ENCODE measurements at places on chromosomes 13 and 19.
A peak's percentile ranks its signal among the peaks of the same experiment; 100 is the strongest.

DNA sequence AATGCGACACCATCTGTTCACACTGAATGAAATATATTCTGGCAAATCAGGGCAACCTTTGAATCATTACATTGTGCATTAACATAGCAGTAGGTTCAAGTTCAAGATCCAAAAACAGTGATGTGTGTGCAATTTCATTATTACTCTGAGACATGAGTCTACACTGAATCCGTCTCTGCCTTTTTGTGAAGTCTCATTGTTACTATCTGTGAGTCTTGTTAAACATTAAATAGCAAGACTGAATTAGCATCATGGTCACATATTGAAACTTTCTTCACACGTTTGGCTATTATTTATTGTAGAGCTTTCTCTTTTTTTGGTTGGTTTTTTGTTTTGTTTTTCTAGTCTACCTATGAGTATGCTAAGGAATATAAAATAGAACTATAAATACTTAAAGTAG is 117.1 kb upstream of the SLITRK5 start:
- no peak for DNase-seq

GRCh38 chr19:36183245-36183628 is 31.0 kb upstream of the COX7A1 start:
- no peak for DNase-seq

DNA sequence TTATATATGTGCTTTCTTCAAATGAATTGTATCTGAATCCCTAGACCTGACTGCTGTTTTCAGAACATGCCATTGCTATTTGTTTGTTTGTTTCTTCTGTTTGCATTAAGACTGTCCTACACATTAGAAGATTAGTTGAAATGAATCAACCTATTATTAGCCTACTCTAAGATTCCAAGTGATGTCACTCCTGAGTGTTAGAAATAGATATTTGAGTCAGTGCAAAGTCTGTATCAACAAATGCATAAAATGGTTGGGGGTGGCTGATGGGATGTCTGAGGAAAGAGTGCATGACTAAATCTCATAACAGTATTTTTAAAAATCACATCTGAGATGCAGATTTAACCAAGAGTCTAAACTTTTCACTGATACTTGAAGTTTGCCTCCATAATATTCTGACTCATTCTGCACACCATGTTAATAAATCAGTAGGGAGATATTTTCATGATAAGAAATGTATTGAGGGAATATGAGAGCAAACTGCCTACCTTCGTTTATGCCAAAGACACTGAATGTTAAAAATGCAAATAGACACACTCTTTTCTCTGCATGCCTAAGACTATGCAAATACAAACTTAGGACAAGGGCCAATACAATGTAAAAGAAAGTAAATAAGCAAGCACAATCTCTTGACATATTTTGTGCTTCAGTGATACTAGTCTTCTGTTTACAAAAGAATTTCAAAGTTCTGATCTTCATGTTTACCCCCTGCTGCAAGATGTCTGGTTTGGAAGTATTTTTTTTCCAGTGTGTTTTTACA is 253.3 kb downstream of the LIG4 start:
- DNase-seq = no peak

GRCh38 chr13:93296584-93296983 is 70.0 kb downstream of the GPC6 start:
- no peak for DNase-seq

GRCh38 chr19:36010402-36010801 is 1.8 kb upstream of the SYNE4 start:
- no peak for DNase-seq

- DNase-seq = no peak
Observed at GRCh38 chr13:83352391-83352790, 529.9 kb downstream of the SLITRK1 start.

DNA sequence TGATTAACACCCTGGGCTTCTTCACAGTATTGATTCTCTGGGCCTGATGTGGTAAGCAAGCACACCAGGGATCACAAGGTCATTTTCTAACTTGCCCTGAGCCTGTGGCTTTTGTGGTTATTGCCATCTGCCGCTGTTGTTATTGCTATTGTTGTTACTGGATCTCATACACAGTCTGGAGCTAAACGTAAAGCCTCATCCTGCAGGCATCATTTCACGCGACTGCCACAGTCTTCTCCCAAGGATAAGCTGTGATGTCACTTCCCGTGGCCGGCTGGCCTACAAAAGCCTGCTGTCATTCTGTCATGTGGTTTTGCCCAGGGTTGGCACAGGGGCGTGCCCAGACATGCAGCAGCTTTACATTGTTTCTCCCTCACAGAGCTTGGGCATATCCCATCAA is 154.0 kb upstream of the GPR12 start:
- no peak for DNase-seq

GRCh38 chr19:44757735-44758505 is 9.4 kb downstream of the BCL3 start:
- peak; percentile 76 for DNase-seq

DNA sequence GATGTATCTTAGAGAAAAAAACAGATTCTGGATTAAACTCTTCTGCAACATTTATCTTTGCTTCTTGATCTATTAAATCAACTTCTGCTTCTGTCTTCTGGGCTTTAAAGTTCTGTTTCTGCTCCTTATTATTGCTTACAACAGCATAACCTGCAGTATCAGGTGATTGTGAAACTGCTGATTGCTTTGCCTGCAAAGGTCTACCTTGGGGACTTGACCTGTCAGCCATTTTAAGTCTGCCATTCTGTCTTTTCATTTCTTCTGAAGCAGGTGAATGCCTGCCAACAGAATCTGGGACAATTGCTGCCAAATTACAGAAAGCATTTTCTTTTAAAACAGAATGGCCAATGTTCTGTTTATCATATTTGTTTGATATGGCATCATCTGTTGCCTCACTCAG is 31.1 kb downstream of the TEX30 start:
- DNase-seq = no peak

GRCh38 chr19:45477186-45477585 is 9.4 kb downstream of the FOSB start:
- DNase-seq = no peak

Data from WTC11 (cell line).